CD4-positive, alpha-beta T cell treated with Interleukin-10 for 1 hour (primary cell): ENCODE measurements at places on chromosomes 7 and 10.

- no peak for DNase-seq
Observed at GRCh38 chr10:114962441-114962840, 24.4 kb downstream of the TRUB1 start.

GRCh38 chr7:128158370-128158769, 82.7 kb upstream of the LEP start:
- no peak for DNase-seq

GRCh38 chr7:1763033-1763432, 93.0 kb downstream of the ELFN1 start:
- no peak for DNase-seq

DNA sequence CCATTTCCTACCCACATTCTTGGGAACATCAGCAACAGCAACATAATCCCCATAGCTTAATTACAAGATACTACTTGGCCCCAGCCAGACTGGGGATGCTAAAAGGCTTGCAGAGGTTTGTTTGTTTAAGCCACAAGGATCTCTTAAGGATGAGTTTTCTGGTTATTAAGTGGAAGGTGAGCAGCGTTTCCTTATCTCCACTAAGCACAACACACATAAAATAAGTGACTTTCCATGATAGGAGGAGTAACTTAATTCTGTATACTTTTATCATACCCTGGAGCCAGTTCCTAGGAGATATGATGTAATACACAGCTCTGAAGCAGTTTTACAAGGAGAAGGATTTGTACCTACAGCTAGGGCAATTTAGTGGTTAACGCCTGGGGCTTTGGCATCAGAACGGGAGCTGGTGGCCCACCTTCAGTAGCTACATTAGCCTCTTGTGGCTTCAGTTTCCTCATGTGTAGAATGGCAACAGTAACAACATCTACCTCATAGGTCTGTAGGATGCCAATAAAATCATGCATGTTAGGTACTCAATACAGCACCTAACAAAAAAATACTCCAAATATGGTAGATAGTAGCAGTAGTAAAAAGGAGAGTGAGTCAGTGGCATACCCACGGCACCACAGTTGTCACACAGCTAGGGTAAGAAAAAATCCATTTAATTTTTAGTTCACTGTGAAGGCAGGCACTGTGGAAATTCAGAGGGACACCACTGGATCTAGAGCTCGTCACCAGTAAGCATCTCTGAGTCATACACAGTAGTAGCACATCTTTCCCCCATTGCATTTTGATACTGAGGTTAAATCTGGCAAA, 55.2 kb downstream of the DOCK4 start:
- DNase-seq: no peak

- DNase-seq: no peak
Observed at GRCh38 chr7:141454338-141454737, 96.9 kb upstream of the AGK start.

GRCh38 chr10:80599424-80599847, 61.7 kb downstream of the SH2D4B start:
- DNase-seq: peak; percentile 33

GRCh38 chr10:822661-823367, 108.7 kb downstream of the LARP4B start:
- no peak for DNase-seq

DNA sequence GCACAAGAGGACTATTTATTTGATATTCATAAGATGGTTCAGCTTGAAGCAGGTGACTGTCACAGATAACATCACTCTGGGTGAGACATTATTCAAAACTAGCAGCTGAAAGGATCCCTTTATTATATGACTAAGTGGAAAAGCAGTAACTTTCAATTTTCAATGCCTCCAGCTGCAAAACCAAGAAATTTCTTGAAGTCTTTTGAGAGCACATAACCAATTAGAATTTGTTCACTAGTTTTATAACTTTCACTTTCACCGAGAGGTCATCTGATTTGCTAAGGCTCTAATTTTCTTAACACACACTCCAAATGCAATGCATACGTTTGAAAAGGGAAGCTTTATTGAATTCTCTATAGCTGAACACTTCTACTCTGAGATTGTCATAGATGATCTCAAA, 88.6 kb upstream of the KLF14 start:
- no peak for DNase-seq

GRCh38 chr10:24680647-24681524, 42.8 kb downstream of the ARHGAP21 start:
- DNase-seq: no peak

GRCh38 chr7:33243319-33243881, 114.0 kb downstream of the BBS9 start:
- peak; percentile 2 for DNase-seq

- no peak for DNase-seq
Observed at GRCh38 chr7:2118630-2119190, 114.0 kb downstream of the MAD1L1 start.

DNA sequence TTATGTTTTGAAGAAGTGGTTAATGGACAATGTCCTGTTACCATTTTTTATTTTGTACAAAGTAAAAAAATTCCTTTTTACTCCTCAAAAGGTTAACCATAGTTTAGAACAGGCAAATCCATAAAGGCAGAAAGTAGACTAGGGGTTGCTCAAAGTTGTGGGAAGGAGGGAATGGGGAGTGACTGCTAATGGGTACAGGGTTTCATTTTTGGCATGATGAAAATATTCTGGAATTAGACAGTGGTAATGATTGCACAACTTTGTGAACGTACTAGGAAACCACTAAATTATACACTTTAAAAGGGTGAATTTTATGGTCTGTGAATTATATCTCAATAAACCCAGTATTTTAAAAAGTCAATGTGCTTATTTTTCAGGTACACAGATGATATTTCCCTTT, 35.4 kb upstream of the CDK14 start:
- no peak for DNase-seq

- DNase-seq: no peak
Observed at GRCh38 chr7:31948029-31948428, 122.2 kb downstream of the PDE1C start.

GRCh38 chr10:132654708-132655661, 117.4 kb downstream of the INPP5A start:
- DNase-seq: peak; percentile 46

- DNase-seq: no peak
Observed at GRCh38 chr10:113435881-113436280, 117.0 kb upstream of the HABP2 start.

- DNase-seq: no peak
Observed at GRCh38 chr10:71770255-71770654, 3.1 kb downstream of the VSIR start.

GRCh38 chr10:109851616-109852474, 71.5 kb downstream of the XPNPEP1 start:
- DNase-seq: no peak

DNA sequence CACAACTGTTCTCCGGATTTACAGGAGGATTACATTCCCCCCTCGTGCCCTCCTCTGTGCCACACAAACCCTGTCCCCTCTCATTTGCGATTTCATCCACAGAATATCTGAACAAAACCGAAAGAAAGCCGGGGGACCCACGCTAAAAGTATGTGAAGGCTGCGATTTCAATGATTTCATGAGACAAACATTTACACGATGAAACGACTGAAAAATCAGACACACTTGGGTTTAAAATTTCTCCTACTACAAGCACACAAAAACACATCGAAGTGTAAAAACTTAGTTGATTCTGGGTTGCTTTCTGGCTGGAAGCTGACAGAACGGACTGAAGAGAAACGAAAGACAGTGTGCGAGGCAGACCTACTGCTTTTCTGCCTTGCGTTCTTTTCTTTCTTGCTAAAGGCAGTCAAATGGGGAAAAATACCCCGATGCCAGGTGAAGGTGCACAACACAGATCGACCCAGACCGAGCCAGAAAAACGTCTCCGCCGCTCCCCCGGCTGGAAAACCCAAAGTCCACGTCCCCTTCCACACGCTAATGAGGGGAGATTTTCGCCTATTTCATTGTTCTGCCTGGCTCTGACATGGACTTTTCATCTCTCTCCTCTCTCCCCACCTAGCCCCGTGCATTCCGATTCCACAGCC, 1.2 kb downstream of the HIPK2 start:
- DNase-seq: peak; percentile 39

DNA sequence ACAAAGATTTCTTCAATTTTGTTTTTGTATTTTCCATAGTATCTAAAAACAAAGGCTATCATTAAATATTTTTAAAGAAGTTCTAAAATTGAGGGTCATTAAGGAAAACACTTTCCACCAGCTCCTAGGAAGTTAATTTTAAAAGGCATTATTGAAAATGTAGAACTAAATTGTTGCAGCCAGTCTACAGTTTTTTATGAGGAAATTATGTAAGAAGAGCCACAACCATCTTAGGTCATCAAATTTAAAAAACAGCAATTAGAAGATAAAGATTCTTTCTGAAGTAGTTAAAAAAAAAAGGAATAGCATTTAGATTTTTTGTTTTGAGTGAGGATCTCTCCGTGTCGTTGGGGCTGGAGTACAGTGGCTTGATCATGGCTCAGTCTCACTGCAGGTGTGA, 161.7 kb downstream of the NRBF2 start:
- DNase-seq: no peak

DNA sequence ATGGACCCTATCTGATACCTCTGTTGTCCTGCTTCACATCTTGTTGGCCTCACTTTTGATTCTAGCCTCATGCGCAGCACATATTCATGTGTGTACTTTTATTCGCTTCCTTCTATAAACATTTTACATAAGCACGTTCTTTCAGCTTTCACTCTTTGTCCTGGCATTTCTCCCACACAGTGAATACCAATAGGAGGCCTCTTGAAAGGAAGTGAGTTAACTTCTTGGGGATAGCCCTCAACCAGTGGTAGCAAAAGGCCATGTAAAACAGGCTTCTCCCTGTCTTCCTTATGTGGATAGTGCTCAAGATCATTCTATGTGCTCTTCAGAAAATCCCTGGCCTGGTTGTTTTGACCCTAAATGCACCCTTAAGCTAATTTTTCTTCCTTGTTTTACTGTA, 633.9 kb upstream of the MBL2 start:
- DNase-seq: no peak

- no peak for DNase-seq
Observed at GRCh38 chr10:26361971-26362370, 76.2 kb upstream of the APBB1IP start.

DNA sequence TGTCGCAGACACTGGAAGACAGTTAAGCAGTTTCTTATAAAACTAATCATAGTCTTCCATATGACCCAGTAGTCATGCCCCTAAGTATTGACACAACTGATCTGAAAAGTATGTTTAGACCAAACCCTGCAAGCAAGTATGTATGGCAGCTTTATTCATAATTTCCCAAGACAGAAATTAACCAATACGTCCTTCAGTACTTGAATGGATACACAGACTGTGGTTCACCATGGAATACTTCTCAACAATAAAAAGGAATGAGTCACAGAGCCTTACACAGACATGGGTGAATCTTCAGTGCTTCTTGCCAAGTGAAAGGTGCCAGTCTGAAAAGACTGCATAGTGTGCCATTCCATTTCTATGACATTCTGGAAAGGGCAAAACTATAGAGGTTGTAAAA, 50.2 kb upstream of the AKR1E2 start:
- no peak for DNase-seq

DNA sequence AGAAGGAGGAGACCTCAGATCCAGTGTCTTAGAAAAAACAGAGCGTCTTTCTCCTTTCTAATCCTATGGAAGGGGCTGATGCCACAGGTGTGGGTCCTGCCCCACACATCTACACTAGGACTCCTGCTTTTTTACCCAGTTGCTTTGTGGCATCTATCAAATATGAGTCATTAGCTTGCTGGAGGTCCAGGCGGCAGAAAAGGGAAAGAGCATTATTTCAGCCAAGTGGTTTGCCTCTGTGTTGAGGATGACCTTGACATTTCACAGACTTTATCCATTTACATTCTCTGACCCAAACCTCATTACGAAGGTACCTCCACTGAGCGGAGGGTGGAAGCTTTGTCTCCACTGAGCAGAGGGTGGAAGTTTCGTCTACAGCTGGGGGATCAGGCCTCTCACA, 308.4 kb upstream of the KLF6 start:
- DNase-seq: no peak

- no peak for DNase-seq
Observed at GRCh38 chr7:55308186-55308929, 56.8 kb upstream of the LANCL2 start.

DNA sequence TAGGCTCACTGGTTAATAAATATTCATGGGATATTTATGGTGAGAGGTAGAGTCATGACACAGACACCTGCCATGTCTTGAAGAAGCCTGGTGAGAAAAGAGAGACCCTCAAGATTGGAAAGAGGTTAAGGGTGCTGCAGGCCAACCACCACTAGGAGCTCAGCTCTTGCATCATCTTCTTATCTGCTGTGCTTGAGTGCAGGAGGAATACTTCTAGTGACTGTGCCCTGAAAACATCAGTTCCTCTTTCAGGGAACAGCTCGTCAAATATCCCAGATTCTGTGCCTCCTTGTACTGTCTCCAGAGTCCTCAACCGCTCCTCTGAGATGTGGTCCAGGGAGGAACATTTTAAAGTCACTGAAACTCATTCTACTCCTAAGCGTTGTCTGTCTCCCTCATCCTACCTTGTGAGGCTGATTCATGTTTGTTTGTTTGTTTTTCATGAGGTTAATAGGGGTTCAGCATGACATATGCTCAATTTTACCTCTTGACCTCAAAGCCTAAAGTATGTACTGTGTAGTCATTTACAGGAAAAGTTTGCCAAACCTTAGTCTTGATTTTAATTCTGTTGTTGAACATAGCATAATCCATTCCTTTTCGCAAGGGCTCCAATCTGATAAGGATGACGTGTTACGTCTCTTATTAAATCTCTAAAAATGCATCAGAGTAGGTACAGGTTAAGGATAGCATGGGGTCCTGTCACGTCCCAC, 293.1 kb downstream of the C7orf25 start:
- no peak for DNase-seq

DNA sequence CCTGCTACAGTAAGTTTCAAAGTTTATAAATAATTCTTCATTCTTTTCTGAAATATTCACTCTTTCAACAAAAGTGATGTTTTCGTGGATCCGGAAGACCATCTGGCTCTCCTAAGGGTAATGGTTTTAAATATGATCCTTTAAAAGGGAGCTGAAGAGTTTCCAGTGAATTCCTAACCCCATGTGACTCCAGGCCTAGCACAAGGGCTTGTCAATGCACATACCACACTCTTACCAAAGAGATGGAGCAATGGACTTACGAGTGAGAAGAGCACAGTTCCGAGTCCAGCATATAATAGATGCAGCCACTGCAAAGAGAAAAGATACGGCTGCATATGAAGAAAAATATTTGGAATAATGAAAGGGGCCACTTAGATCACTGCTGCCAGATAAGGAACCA, 32.1 kb upstream of the GATAD1 start:
- no peak for DNase-seq

GRCh38 chr10:48529331-48529730, 75.5 kb downstream of the ARHGAP22 start:
- no peak for DNase-seq

DNA sequence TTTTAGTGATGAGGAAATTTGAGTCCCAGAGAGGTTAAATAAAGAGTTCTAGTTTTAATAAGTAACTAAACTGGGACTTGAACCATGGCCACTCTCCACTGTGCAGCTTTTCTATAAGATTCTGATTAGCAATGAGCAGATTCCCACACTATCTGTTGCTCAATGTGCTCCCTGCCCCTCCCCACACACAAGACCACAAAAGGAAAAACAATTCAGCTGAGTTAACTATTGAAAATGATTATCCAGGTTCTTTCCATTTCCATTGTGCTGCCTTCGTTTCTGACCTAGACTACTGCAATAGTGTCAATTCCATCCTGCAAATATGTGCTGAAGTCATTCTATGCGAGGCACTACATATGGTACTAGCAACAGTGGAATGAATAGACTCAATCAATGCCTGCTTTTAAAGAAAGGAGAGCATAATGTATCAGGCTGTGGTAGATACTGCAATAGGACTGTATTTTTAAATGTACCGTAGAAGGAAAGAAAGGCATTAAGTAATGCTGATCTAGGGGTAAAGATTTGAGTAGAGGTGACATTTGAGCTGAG, 97.0 kb downstream of the SEMA3C start:
- no peak for DNase-seq
